ENCODE measurements at places on chromosomes 4 and X.

GRCh38 chr4:138047290-138047689 lies 194.9 kb downstream of the SLC7A11 start:
- DNase-seq: no peak

DNA sequence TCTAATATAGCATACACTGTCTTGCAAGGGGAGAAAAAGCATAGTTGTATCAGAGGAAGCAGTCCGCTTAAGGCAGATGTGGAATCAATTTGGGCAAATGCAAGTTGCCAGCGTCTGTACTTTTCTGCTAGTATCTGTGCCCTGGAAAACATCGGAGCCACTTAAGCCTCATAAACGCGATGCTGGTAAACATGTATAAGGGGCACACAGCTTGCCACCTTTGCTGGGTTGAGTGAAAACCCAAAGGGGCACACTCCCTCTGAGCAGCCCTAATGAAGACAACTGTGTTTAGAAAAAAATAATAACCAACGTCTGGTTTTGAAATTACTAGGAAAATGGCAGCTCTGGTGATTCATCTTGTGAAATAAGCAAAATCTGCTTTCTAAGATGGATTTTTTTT lies 24.3 kb downstream of the SMIM20 start:
- DNase-seq: no peak

GRCh38 chrX:153934762-153935325 lies at the start of gene NAA10:
Gene NAA10, minus strand, starts transcription at chrX:153935037. Its CDS starts 133 bp downstream, at chrX:153934904.
- peak; percentile 84 for DNase-seq

DNA sequence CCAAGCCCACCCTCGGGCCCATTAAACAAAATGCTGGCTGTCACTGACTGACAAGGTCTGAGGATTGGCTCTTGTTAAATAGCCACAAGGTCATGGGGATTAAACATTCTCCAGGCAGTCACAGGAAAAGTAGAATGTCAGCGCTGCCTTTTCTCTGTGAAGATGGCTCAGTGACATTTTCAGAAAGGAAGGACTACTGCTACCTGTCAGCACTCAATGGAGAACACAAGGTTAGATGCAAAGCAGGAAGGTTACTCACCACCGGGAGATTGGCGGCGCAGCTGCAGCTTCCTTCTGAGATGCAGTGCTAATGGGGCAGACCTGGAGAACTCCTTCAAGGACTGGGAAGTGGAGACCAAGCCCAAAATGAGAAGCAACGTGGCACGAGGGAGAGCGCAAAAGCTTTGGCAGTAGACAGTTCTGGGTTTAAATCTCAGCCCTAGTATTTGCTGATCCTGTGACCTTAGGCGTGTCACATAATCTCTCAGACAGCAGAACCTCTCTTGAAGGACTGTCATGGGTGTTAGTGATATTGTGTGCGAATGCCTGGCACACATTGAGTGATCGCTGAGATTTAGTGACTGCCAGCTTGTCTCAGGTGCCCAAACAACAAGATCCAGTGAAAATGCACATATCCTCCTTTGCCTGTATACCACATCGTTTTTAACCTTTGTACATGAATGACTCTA lies 213.1 kb upstream of the BOD1L1 start:
- DNase-seq: no peak

DNA sequence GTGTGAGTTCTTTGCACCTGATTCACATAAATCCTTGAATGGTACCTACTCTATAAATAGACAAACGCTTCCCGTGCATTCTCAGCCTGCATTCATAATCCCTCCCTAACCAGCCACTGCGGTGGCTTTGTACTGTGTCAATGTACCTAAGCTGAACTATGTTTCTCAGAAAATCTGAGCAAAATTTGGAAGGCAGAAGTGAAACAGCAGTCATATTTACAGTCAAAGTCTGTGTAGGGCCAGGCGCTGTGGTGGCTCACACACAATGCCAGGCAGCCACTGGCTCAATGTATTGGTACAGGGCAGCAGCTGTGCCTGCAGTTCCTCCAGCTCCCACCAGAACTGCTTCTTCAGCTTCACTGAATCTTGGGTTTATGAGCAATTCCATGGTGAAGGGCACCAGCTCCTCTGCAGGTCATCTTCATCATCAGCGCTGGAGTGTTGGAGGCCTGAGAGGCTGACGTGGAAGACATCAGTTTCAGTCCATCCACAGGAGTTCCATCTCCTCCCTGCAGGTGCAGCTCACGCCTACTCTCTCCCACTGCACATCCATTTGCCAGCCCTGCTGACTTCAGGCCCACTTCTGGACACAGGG lies 32.3 kb upstream of the IRF2 start:
- DNase-seq: no peak

GRCh38 chr4:8906668-8906970 lies 35.0 kb upstream of the HMX1 start:
- no peak for DNase-seq

GRCh38 chr4:146224326-146224966 lies 10.1 kb downstream of the REELD1 start:
- DNase-seq: no peak
